ENCODE measurements at places on chromosomes 5 and 9. TPM values are rescaled to one million over a fixed set of nuclear protein-coding genes. Genes with fewer than 3 reads are reported as not detected.

The TAF11L12 gene
- total RNA-seq, result not detected

The VCAN gene
- total RNA-seq, result 0.08 TPM

The KIF24 gene
- total RNA-seq, result 8.4 TPM

The RPL7A gene
- 1,627 TPM for total RNA-seq

The SPOUT1 gene
- 54.3 TPM for total RNA-seq

The EPB41L4B gene
- total RNA-seq, result 0.08 TPM

The SLC25A2 gene
- 0.50 TPM for total RNA-seq

The NNT gene
- total RNA-seq, result 110 TPM

The IL5 gene
- 3.3 TPM for total RNA-seq

The STING1 gene
- 281 TPM for total RNA-seq

The OMD gene
- not detected for total RNA-seq

DNA sequence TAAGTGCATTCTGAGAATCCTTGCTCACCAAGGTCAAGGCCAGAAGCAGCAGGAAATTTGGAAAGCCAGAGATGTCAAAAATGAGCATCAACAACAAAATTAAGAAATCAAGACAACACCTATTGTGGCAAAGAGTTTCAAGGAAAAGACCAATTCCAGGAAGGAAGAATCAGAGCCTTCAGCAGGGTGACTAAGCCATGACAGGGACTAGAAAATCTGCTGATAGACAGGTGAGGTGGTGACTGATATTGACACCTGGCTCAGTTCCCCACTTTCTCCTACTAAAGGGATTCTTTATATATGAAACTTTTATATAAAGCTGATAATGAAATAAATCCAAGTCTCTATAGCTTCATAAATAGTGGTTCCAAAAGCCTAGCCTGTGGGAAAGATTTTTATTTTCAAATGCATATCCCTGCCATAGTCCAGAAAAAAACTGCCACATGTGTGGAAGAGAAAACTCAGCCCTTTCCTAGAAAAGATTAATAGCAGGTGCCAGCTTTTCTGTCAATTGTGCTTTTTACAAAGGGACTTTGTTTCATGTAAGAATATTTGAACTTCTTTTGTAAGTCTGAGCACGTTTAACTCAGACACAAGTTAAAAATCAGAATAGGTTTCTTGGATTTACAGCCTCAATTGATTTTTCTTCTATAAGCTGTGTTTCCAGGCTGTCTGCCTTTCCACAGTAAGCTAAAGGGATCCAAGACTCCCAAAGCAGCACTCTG, 81.1 kb upstream of the GRAMD2B start:
- DNase-seq, result no peak

- DNase-seq, result peak; percentile 79
Measured at GRCh38 chr9:127004946-127005769, 90.6 kb downstream of the RALGPS1 start.

- DNase-seq, result no peak
Measured at GRCh38 chr9:87653941-87654340, 72.0 kb upstream of the CTSL start.

GRCh38 chr5:73743161-73743560, 117.2 kb downstream of the ARHGEF28 start:
- no peak for DNase-seq

GRCh38 chr9:35917261-35917660, 8.0 kb downstream of the SPAAR start:
- DNase-seq, result no peak

- DNase-seq, result no peak
Measured at GRCh38 chr9:119278171-119278570, 91.1 kb downstream of the BRINP1 start.

- no peak for DNase-seq
Measured at GRCh38 chr5:111706345-111706744, 50.6 kb downstream of the NREP start.

- no peak for DNase-seq
Measured at GRCh38 chr9:128505414-128505765, 871 bp downstream of the GLE1 start.

- DNase-seq, result no peak
Measured at GRCh38 chr5:11898-12297, 80.1 kb upstream of the PLEKHG4B start.

DNA sequence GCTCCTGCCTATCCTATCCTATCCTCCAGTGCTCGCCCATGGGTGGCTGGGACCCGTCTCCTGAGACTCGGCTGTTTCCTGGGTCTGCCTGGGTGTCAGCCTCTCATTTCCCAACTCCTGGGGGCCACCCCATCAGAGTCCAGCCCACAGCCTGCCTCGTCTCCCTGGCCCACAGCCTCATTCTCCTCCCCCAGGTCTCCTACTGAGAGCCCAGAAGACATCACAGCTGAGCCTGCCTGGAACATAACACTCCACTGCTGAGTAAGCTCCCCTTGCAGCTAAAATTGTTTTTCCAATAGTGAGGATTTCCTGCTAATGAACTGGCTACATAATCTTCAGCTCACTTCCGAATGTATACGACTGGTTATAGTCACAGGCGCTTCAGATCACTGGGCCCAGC, 95.3 kb downstream of the TTLL11 start:
- no peak for DNase-seq

- no peak for DNase-seq
Measured at GRCh38 chr9:131951905-131952304, 127.8 kb downstream of the MED27 start.

DNA sequence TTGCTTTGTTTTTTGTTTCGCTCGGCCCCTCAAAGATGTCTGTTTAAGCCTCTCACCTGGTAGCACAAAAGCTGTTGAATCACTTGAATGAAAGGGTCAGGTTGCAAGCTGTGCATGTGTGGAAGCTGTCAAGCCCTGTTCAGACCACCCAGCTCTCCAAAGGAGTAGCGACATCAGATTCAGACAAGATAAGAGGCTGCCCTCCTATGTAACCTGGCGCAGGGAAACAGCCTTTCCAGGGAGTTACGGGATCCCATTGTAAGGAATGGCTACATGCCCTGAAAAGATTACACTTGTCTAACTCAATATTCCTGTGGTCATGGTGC, 2.9 kb downstream of the FREM1 start:
- DNase-seq, result no peak

GRCh38 chr5:53087171-53087570, 22.4 kb downstream of the MOCS2 start:
- no peak for DNase-seq

DNA sequence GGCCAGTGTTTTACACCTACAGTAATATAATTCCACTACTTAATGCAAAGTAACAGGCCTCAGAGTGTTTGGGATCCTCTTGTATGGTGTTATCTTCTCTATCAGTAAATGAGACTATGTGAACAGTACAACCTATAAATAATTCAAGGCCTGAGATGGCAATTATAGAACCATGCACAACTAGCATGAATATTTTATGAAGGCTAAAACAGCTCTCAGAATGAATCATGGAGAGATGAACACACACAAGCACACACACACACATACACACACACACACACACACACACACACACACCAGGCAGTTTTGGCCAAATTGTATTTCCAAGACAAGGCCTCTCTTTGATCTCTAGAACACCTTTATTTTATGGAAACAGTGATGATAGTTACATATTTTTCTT, 224.9 kb downstream of the EBF1 start:
- no peak for DNase-seq

DNA sequence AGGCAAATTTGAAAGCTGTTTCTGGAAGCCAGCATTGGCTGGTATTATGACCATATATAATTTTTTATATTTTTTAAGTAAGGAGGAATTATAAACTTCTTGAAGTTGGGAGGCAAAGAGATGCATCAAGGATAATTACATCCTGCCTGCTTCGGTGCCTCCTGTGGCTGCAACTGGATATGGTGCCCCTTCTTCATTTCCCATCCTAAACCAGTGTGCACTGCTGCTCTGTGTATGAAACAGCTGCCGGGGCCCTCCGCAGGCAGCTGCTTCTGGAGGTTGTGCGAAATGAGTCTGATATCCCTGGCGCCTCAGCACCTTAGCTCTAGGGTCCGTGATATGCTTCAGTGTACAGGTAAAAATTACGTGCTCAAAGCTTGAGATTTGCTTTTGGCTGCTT, 304.2 kb downstream of the ENC1 start:
- DNase-seq, result no peak

DNA sequence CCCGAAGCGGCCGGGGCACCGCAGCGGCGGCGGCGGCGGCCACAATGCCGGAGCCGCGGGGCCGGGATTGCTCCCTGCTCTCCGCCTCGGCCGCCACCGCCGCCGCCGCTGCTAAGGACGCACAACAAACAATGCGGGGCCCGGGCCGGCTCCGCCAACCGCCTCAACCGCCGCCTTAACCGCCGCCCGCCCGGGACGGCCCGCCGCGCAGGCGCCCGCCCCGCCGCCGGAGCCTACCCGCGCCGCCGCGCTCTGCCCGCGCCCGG, 254 bp downstream of the STRBP start:
- no peak for DNase-seq
